SIG-M5 (cell line): ENCODE measurements at places on chromosomes 4 and X.

- DNase-seq: no peak
These were observed 1.1 kb upstream of the PPP3CA start for GRCh38 chr4:101348367-101348827.

GRCh38 chr4:137711502-137711901 is 179.2 kb upstream of the PCDH18 start:
- no peak for DNase-seq

- no peak for DNase-seq
These were observed 66.2 kb downstream of the IL15 start for GRCh38 chr4:141702472-141703182.

DNA sequence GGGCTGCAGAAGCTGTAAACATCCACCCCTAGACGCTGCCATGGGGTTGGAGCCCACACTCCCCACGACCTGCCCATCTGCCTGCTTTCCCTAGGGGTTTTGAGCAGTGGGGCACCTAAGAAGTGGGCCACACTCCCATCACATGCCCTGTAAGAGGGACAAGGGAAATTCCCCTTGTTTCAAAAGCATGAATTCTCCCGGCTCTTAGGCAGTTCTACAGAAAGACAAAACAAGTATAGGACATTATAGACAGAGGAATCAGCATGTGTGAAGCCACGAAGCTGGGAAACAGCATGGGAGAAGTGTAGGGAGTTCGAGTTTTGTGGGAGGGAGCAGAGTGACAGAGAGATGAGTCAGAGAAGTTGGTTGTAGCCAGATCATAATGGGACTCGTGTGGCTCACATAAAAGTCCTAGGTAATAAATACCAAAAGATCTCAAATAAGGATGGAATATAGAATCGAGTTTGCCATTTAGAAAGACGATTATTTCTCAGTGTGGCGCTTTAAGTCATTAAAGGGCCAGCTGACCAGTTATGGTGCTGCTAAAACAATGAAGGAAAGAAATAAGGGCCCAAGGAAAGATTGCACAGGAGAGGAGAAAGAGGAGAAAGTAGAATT is 23.9 kb downstream of the APOO start:
- DNase-seq: no peak

DNA sequence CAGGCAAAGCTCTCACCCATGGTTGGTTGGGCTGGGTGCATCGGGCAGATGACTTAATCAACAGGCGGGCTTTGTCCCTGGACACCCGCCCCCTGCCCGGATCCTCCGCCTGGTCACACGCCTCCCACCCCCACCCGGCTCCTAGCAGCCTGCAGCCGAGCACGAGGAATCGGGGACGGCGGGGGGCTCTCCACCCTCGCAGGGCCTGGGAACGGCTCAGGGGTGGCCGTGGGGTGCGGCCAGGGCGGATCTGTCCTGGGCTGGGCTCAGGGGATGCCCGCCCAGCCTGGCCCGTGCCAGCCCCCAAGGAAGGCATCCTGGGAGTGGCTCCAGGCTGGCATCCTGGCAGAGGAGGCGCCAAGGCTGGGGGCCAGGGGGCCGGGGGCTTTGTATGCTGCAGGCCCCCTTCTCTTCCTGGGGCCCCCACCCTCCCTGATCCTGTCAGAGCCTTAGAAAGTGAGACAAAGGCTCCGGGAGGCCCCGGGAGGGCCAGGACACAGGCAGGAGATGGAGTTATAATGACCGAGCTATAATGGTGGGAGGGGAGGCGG is 32.5 kb upstream of the FGFR3 start:
- no peak for DNase-seq

DNA sequence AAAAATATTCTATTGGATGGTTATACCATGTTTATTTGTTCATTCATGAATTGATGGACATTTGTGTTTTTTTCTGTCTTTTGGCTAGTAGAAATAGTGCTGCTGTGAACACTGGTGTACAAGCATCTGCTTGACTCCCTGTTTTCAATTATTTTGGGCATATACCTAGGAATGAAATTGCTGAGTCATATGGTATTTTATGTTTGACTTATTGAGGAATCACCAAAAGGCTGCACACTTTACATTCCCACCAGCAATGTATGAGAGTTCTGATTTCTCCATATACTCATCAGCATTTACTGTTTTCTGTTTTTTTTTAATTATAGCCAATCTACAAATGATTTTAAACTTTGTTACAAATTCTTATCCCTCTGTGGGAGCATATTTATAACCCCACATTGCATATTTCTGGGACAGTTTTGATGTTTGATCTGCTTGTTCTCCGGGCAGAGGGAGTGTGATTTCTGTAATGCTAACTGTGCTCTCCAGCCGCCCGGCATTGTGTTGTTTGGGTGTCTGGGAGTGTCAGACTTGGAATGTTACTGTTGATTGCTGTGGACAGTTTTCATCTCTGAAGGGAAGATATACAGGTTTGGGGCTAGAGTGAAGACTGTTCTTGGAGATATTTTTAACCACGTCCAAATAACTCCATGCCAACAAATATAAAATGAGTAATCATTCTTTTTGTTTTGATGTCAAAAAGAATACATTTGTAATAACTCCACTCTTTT is 60.5 kb upstream of the PGRMC2 start:
- DNase-seq: no peak

DNA sequence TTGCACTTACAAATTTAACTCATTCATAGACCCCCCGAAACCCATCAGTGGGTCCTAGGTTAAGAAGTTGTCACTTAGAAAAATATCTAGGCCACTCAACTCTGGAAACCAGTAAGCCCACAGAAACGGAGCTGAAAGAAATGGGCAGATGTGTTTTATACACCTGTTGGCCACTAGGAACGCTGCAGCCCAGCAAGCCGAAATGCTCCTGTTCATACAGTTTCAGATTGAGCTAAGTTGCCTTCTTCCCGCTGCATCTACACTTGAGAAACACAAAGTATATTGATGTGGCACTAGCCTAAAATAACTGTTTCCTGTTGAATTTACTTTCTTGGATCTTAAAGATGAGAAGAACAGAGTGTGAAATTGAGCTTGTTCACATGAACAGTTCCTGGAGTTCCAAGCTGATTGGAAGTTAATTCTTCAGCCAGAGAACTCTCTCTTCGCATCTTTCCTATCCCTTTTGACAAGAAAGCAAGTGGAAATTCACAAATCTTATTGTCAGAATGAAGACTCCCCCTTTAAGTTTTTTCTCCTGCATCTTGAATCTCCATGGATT is 174.1 kb downstream of the RBMX2 start:
- no peak for DNase-seq

DNA sequence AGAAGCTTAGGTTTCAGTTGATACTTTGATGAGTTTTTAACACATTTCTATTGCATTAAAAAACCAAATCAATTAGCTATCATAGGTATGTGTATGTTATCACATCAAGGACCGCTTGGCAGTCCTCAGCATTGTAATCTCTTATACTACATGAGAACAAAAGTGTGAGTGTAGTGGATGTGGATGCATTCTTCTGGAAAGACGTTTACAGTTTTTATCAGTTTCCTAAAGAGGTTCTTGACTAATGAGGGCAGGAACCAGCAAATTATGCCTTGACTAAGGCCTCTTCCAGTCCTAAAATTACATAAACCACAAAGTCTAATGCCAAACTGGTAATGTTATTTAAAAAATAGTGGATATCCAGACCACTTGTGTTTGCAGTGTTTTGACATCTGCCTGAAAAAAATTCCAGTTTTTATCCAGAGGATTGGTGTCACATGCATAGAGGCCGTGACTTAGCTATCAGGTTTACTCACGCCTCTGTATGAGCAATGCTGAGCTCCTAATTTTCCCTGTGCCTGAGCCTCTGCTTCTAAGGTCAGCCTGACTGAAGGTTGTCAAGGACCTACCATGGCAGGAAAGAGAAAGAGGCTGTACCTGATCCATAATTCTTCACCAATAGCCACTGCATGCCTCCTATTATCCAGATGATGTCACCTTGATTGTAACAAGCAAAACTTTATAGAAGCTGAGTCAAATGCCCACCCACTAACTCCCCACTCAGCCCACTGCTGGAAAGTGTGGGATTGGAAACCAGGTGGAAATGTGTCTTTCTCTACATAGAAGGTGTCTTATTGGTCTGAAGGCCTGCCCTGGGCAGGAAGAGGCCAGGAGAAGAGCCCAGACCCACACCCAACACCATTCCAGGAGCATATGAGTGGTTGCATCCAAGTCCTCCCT is 68.7 kb downstream of the ENPP6 start:
- no peak for DNase-seq

DNA sequence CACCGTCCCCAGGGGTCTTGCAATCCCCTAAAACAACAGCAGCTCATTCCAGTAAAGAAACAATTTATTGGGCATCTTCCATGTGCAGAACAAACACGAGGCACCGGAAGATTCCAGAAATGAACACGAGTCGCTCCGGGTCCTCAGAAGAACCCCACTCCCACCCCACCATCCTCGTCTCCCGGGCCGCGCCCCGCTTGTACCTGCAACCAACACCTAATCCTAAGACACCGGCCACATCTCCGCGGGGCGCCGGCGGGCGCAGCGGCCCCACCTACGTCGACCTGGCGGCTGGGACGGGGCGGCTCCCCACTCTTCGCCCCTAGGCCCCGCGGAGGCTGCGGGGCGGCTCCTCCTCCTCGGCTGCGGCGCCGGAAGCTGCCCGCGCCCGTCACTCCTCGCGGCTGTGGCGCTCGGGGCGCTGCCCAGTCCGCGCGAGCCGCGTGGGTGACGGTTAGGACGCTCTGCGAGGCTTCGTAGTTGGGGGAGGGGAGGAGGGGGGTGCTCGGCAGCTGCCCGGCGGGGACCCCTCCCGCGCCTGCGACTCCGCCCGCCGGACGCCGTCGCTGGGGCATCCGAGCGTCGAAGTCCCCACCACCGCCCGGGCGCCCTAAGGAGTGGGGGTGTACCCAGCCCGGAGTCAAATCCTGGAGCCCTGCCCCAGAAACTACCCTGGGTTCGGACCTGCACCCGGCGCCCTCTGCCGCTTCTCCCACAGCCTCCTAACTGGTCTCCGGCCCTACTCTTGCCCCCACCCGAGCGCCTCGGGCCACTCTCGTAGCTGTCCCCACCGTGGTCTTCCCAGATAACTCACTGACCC is at the start of gene CCDC158:
TSS of gene CCDC158 (minus strand) at position 380 of the 820 bp plus-strand sequence. CDS start 17,934 bp downstream, outside the sequence.
- no peak for DNase-seq

- no peak for DNase-seq
These were observed 56.4 kb upstream of the SCML1 start for GRCh38 chrX:17680732-17681413.
